Left cardiac atrium (tissue), 4 donors: ENCODE measurements at places on chromosomes 1 and 21.

- DNase-seq, result peak; percentile 30
Observed at GRCh38 chr21:15140321-15141019, 75.7 kb upstream of the NRIP1 start.

- DNase-seq, result no peak
Observed at GRCh38 chr1:228245111-228245510, 37.3 kb downstream of the OBSCN start.

- DNase-seq, result peak; percentile 84
Observed at GRCh38 chr1:151989211-151989862, 4.3 kb downstream of the S100A10 start.

DNA sequence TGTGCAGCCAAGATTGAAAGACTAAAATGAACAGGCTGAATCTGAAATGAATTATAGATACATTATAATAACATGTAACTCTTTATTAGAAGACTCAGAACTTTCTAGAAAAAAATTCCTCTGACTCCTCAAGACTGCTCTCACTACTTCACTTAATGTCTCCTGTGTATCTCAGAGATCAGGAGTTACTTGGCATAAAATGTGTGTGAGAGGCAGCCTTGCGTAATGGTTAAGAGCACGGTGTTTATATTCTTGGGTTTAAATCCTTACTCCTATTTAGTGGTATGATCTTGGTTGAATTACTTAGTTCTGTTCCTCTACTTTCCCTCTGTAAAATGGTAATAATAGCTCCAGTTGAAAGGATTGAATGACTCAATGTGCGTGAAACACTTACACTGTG is 634.9 kb downstream of the LTN1 start:
- DNase-seq, result no peak

GRCh38 chr21:31317688-31318087 is 26.4 kb downstream of the TIAM1 start:
- DNase-seq, result no peak

DNA sequence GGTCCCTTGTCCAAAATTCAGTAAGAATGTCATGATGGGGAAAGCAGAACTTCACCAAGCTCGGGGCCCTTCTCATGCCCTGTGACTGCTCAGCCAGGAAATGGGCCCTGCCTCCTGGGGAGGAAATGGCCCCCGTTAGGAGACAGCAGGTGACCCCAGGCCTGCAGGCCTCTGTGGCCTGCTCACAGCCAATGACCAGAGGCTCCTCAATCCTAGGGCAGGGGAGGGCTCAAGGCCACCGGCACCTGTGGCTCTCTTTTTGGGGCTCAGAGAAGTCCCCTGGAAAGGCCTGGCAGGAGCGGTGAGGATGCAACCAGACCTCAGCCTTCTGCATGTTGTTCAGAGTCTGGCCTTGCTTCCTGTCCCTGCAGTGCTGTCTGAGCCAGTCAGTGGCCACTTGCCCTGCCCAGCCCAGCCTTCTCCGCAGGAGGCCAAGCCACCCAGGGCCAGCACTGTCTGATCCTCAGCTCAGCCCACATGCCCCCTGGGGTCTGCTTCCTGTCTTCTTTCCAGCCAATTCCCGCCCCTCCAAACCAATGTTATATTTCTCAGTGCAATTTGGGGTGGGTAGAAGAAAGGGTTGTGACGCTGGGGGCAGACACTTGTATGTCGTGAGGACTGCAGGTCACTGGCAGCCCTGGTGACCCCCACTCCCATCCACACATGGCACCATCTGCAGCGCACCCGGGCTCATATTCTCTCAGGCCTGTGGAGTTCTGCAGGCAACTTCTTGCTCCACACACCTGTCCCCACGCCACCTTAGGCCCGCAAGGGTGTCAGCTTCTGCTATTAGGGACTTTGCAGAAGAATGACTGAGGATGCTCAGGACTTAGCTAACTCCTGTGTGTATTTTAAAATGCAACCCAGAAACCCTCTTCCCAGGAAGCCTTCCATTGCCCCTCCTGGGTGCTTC is 83.6 kb downstream of the ITPKB start:
- no peak for DNase-seq

DNA sequence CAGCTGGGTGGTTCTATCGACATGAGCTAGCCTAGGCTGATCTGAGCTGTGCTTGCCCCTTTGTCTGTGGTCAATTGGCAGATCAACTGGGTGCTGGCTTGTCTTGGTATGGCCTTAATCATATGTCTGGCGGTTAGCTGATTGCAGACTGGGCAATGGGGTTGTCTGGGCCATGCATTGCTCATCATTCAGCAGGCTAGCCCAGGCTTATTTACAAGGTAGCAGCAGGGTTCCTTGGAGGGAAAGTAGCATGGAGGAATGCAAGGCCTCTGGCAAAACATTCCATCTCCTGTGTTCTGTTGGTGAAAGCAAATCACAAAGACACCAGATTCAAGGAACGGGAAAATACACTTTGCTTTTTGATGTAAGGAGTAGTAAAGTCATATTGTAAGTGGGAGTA is 84.0 kb upstream of the IVNS1ABP start:
- no peak for DNase-seq

DNA sequence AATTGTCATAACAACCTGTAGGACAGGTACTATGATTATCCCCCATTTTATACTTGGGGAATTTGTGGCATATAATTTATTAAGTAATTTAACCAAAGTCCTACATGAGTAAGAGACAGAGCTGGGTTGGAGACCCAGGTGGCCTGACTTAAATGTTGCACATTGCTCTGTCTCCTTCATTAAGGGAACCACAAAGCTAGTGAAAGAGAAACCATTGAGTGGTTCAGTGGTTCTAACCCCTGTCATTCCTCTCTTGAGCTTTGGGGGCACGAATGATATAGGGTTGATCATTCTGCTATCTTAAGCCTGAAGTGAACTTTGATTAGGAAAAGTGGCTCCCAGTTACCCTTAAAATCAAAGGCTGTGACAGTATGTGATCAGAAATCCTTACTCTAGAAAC is 5.3 kb upstream of the MAP3K7CL start:
- DNase-seq, result no peak

- no peak for DNase-seq
Observed at GRCh38 chr1:230160957-230161771, 94.1 kb downstream of the GALNT2 start.

DNA sequence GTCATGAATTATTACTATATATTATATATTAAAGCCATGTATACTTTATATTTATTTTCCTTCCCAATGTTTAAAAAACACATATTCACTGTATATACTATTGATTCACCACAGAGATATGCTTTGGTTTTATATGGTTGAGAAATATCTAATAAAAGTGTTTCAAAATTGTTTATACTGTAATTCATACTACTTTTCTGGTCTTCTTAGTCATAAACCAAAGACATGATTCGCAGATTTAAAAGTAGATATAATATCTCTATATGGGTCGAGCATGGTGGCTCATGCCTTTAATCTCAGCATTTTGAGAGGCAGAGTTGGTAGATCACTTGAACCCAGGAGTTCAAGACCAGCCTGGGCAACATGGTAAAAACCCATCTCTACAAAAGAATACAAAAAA is 738.4 kb downstream of the USP25 start:
- no peak for DNase-seq

- peak; percentile 24 for DNase-seq
Observed at GRCh38 chr1:198245379-198245778, 88.6 kb downstream of the NEK7 start.

DNA sequence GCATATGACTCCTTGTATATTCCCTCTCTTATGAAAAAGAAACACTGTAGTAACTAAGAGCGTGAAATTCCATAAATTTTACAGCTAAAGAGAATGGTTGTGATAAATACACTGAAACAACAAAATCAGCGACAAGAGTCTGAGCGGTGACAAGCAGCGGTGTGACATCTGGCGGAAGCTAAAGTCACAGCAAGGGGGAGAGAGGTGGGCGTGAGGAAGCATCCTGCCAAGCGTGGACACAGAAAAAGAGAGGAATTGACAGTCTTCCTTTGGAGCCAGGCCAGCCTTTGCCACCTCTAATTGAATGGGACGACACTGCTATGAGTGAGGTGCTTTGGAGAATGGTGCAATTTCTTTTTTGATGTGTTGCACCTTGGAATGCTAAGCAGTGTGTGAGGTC is 25.9 kb downstream of the PSMB2 start:
- no peak for DNase-seq

- no peak for DNase-seq
Observed at GRCh38 chr1:234737967-234738314, 128.0 kb upstream of the IRF2BP2 start.

DNA sequence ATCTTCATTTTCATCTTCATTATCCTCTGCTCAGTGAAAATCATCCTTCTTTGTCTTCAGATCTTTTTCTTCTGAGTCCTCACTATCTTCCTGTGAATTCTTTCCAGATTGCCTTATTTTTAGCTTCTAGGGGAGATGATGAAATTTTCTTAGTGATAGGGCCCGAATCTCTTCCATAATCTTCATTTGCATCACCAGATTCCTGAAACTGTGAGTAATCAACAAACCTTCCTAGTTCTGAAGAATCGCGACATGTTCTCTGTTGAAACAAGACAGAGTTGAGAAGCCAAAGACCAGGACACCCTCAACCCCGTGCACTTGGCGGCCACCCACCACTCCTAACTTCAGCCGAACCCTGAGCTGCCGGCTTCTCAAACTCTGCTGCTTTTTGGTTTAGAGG is 92.8 kb upstream of the CDC42BPA start:
- DNase-seq, result no peak

DNA sequence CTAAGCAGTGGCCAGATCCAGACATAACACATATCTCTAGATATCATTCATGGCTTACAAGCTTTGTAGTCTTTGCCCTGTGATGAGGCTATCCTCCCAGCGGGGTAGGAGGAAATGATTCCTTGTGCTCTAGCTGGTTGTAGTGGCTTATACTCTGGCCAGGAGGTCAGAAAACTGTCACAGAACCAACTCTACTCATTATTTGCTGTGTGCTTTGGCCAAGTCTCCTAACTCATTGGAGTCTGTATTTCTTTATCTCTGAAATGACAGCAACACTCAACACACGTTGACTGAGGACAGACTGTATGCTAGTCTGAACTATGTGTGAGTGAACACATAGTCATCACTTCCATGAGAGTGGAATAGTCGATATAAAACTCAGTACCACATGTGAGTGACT is 116.7 kb upstream of the F3 start:
- peak; percentile 44 for DNase-seq

- no peak for DNase-seq
Observed at GRCh38 chr1:100266741-100267140, 725 bp downstream of the RTCA start.

DNA sequence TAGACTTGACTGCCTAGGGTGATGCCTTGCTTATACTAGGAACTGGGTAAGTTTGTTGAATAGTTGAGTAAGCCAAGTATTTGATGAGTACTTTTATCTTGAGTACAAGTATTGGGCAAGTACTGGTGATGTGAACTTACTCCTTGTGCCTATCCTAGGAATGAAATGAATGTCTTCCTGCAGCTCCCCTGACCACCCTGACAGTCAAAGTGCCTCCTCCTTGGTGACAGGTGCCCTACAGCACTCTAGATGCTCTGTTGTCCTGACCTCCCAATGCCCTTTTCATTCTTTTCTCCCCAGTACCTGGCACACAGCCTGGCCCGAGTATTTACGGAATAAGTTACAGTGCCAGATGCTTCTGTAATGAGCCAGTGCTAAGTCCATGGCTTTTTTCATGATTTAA is 25.5 kb downstream of the PCSK9 start:
- no peak for DNase-seq

GRCh38 chr1:148379697-148380096 is 103.4 kb downstream of the PPIAL4G start:
- DNase-seq, result no peak

DNA sequence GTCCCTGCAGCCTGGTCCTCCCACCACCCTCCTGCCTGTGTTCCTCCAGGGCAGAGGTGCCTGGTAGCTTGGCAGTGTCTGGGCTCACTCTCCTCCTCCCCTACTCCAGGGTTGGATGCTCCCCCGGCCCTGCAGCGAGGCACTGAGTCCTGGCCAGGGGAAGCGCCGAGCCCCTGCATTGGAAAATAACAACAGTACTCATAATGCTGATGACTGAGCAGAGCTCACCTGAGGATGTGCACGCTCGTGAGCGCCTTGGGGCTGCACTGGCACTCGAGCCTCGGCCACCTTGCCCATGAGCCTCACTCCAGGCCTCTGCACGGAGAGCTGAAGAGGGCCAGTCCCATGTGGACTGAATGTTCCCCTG is 6.0 kb upstream of the ACTRT2 start:
- no peak for DNase-seq

- DNase-seq, result peak; percentile 11
Observed at GRCh38 chr21:44521301-44521927, 18.6 kb downstream of the KRTAP10-1 start.

DNA sequence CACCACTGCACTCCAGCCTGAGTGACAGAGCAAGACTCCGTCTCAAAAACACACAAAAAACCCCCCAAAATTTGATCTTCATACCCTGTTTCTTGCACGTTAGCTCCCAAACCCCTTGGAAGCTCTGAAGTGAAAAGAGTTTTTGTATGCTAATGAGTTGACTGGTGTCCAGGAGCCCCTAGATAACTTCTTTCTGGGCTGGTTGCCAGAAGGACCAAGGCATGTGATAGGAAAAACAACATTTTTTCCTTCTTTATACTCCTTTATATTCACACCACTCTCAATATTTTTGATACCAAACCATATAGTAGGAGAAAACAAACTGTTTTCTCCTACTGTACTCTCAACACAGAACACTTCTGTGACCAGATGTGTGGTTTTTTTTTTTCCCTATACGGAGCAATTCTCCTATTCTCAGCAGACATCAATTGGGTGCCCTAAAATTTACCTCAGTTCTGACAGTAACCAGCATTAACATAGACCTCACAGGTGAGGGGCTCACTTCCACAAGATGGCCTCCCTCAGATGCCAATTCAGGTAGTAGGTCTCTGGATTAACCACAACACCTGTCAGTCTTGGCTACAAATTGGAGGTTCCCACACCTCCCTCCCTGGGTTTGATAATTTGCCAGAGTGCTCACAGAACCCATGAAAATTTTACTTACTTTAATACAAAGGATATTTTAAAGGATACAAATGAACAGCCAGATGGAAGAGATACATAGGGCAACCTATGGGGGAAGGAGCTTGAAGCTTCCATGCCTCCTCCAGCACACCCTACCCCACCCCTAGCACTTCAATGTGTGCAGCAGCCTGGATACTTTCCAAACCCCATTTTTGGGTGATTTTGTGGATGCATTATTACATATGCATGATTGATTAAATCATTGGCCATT is 25.6 kb downstream of the ZYG11B start:
- DNase-seq, result no peak

GRCh38 chr1:74468982-74469603 is 43.3 kb downstream of the LRRC53 start:
- DNase-seq, result no peak

GRCh38 chr1:155961937-155962336 is 16.4 kb downstream of the ARHGEF2 start:
- peak; percentile 86 for DNase-seq

DNA sequence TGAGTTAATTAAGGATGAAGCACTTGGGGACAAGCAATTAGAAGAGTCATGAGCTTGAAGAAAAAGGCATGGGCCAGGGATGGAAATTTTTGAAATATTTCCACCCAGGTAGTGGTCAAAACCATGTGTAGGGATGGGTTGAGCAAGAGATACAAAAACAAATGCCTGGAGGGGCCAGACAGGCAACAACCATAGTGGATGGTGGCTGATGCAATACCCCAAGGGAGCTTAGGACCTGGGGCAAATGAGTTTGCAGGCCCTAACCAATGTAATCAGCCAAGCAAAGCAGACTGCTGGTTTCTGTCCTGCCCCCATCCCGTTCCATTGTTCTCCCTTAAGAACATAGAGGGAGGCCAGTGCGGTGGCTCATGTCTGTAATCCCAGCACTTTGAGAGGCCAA is 119.1 kb upstream of the FGGY start:
- DNase-seq, result no peak

GRCh38 chr1:105243411-105243810 is 1493.7 kb downstream of the AMY1C start:
- no peak for DNase-seq
